ENCODE measurements at places on chromosomes 5 and 9.

GRCh38 chr5:93636837-93637236, 53.8 kb downstream of the NR2F1 start:
- no peak for DNase-seq

DNA sequence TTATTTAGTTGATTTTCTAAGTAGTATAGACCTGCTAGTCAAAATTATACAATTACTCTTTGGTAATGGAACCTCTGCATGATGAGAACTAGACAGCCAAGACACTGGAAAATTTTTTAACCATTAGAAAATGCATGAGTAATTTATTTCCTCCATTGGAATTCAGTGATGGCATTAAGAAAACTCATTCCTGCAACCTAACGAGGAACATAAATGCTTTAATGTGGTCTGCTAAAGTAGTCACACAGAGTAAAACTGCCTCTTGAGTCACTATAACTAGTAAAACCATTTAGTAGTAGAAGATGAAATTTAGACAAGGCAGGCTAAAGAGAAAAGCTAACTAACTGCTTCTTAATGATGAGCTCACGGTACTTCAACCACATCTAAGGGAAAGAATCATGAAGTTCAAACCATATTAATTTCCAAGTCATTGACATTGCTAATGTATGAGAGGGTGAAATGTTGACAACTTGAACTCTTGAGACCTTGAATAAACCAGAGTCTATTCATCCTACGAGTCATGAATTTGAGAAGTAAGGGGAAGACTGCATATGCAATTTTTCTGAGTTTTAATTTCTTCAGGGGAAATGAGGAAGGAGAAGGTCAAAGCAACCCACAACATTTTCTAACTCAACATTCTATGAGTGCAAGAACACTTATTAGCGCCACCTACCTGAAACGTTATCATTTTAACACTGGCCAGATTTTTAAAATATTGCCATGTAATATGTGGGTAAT, 74.4 kb downstream of the GLIS3 start:
- DNase-seq, result no peak

DNA sequence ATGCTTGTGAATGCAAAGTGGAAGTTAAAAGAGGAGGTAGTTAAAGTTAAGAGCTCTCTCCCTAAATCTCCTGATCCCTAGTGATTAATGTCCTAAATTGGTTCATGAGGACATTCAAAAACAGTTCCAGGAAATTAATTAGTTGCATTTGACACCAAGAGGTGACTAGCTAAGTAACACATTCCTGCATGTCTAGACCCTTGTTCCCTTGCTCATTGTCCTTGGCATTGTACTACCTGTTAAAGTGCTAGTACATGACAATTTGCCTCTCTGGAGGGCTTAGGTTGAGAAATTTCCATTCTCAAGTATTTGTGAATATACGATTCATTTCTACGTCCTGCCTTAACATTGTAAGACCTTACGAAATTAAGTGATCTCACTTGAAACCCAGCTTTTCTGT, 278.6 kb upstream of the CDH10 start:
- no peak for DNase-seq

DNA sequence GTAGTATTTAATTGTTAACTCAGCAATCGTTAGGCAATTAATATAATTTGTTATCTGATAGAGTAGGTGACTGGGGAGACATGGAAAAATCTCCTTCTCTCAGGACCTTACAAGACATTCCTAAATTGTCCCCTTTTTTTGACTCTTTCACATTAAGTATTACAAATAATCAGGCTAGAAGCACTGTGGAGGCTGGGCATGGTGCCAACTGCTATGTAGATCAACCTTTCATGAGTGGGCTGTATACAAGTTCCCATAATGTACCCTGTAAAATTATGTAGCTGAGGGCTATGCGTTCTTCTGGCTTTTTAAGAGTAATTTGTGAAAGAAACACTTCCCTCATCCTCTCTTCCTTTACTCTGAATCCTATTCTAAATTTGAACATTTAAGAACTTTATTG, 140.2 kb downstream of the NFIB start:
- DNase-seq, result no peak

GRCh38 chr5:151128817-151129216, 28.8 kb downstream of the ANXA6 start:
- no peak for DNase-seq

DNA sequence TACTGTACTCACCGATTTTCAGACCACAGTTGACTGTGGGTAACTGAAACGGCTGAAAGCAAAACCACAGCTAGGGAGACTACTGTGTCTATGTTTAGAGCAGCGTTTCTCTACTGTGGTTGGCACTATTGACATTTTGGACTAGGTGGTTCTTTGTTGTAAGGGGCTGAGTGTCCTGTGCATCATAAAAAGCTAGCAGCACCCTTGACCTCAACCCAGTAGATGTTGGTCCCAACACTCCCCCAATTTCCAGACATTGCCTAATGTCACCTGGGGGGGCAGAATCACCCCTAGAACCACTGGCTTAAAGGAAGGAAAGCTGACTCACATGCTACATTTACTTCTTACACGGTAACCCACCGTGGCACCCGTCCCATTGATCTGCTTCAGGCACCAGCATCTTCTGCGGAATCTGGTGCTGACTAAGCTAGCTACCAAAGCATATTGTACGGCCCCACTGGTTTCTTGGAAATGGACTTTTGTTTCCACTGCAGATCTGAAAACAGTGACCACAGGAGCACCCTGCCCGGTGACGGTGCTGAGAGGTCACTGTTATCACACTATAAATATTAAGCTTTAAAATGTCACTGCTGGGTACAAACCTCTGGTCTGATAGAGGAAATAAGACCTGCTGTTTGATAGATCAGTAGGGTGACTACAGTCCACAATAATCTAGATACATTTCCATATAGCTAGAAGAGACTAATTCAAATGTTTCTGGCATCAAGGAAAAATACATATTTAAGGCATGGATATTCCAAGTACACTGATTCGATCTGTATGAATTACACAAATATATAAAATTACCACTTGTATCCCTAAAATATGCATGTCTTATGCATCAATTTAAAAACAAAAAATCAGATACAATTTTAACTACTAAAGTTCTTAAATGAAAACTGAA, 151.4 kb downstream of the HSD17B3 start:
- no peak for DNase-seq

GRCh38 chr5:82679660-82680059, 397.5 kb downstream of the TMEM167A start:
- DNase-seq, result no peak

GRCh38 chr9:38085308-38085707, 16.3 kb upstream of the SHB start:
- DNase-seq, result no peak
